ENCODE measurements at places on chromosomes 3 and 15.

GRCh38 chr15:78325092-78325843, 14.9 kb upstream of the CRABP1 start:
- DNase-seq, result no peak

DNA sequence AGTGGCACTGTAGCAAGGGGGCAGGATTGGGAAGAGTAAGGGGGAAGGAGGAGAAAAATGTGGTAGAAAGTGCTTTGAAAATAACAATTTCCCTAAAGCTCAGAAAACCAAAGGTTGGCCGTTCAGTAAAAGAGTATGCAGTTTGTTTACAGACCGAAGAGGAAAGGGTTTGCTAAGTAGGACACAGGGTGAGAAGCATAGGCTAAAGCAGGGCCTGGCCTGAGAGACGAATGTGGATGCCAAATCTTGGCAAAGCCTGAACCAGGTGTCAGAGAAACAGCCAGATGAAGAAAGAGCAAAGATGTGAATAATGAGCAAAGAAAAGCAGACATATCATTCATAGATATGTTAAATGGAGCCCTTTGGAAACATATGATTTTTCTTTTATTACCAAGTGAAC, 17.1 kb downstream of the NEK10 start:
- DNase-seq, result no peak

DNA sequence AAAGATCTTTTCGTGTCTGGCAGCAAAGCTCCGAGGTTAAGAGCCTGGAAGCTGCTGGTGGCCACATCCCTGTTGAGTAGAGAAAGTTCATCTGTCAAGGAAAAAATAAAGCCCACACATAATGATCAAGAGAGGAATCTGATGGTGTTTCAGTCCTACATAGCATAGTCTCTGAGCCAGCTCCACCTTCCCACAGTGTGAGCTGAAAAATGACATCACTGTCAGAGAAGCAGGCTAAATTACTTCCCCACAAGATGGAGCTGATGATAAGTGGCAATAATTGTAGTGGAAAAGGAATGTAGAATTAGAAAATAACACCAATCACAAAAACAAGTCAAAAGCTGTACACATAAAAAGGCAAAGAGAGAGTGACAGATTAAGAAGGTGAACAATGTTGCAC, 84.5 kb downstream of the AQP9 start:
- DNase-seq, result peak; percentile 15

DNA sequence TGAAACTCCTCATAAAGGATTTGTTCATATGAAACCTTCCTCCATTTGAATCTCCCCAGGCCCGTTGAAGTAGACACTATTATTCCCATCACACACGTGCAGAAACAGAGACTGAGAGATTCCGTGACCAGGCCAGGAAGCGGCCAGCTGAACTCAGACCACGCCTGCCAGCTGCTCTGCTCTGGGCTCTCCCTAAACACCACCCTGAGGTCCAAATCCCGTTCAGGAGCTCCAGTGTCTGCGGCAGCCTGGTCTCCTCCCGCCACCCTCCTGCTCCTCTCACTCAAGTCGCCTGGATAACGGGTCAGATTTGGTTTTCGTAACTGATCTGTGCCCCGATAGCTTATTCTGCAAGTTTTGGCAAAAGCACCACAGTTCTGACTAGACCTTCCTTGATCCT, 53.6 kb upstream of the SNRPA1 start:
- no peak for DNase-seq

GRCh38 chr15:27410996-27411605, 440.1 kb downstream of the GABRG3 start:
- DNase-seq, result no peak

- DNase-seq, result no peak
Measured at GRCh38 chr15:90565866-90566265, 36.1 kb downstream of the CRTC3 start.

- DNase-seq, result no peak
Measured at GRCh38 chr3:150602426-150603152, 532 bp upstream of the SELENOT start.

- DNase-seq, result no peak
Measured at GRCh38 chr3:184694716-184695115, 17.1 kb downstream of the MAGEF1 start.

- no peak for DNase-seq
Measured at GRCh38 chr15:96514607-96515285, 184.2 kb downstream of the NR2F2 start.

DNA sequence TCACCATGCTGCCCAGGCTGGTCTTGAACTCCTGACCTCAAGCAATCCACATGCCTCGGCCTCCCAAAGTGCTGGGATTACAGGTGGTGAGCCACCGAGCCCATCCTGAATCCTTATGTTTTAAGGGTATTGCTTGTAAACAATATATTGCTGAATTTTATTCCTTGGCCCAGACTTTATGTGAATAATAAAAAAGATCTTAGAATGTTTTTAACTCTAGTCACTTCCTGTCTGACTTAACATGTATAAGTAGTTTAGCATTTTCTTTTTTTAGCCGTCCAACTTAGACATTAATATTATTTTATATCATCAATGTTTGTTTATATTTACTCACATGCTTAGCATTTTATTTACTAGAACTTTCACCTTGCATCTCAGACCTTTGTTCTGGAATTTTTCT, 9.2 kb upstream of the EIF2B5 start:
- no peak for DNase-seq

- DNase-seq, result no peak
Measured at GRCh38 chr3:134991003-134991402, 195.9 kb downstream of the EPHB1 start.

- DNase-seq, result no peak
Measured at GRCh38 chr3:28399206-28399605, 50.6 kb upstream of the AZI2 start.

DNA sequence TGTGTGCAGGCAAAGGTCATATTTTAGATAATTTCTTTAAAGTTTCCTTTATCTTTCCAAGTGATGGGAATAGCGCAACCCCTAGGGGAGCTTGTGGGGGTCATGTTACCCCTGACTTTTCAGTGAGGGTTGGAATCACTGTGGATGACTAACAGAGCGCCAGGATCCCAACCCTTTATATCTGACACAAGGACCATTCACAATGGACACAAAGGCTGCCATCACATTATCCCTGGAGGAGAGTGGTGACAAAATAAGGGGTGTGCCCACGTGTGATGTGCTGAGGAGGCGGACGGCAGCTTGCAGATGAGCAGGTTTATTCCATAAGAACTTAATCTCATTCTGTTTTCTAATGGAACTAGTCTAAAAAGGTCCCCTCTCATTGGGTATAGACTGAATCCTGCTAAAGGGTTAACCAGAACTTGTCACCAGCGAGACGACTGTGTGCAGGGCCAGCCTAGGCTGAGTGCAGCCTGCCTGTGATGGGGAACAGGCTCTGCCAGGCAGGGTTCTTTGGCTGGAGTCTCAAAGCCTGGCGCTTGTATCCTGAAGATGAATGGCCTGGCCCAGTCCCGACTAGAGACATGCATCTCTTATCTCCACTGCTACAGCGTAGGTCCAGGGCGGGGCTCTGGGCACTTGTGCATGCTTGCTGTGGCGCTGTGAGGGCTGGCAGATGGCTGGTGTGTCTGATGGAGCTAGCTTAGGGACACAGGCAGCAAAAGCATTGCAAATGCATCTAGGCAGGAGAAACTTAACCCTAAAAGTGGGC, 50.2 kb downstream of the CHDH start:
- no peak for DNase-seq
